ENCODE measurements at places on chromosomes 11 and 22.

DNA sequence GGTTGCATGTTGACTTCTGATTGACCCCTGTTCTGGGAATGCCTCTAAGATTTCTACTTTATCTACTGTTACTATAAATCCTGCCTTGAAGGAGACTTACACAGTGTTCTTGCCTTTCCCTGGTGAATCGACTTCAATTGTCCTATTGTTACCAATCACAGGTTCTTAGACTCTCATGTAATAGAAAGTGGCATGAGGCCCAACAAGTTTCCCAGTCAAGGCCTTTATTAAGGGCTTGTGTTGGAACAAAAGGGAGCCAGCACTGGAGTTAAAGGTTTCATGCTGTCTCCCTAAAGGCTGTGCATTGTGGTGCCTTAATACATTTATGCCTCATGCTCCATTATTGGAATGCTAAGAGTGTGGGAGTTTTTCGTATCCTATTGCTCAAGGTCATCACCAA lies 23.3 kb downstream of the MS4A2 start:
- no peak for DNase-seq

- no peak for DNase-seq
Observed at GRCh38 chr11:71189768-71190315, 62.5 kb downstream of the SHANK2 start.

DNA sequence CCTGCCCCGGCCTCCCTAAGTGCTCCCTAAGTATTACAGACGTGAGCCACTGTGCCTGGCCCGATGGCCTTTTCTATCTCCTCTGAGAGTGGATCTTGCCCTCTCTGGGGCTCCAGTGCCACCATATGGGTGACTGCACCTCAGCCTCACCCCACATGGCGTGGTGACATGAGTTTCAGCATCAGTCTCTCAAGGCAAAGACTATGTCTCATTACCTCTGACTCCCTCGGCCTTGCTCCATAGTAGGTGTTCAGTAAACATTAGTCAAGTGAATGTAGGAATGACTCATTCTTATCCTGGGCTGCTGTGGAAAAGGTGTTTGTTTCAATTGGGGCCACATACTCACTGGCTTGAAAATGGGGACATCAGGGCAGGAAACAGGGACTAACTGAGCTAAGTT lies 168.8 kb downstream of the GRIK4 start:
- no peak for DNase-seq

GRCh38 chr11:10607462-10608132 lies 39.1 kb upstream of the LYVE1 start:
- DNase-seq, result no peak

GRCh38 chr11:125624756-125625213 lies at the start of gene CHEK1:
Gene CHEK1 (plus strand): TSS chr11:125625163. CDS start chr11:125626769, 1,606 bp downstream.
- DNase-seq, result no peak

- DNase-seq, result peak; percentile 73
Observed at GRCh38 chr11:113632981-113633380, 73.1 kb downstream of the TMPRSS5 start.

DNA sequence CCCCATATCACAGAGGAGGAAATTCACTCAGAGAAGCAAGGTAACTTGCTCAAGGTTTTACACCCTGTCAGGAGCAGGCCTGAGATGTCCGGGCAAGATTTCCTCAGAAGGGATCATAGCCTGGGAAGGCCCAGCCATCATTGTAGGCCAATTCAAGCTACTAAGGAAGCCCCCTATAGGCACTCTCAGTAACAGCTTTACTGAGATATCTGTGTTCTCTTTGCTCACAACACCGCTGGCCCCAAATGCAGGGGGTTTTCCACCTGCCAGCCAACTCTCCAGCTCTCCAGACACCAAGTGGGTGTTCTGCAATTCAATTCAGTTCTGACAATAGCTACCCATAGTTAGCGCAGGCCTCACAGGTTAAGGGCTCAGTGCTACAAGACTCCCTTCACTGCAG lies 84.0 kb downstream of the SLC36A4 start:
- DNase-seq, result no peak

DNA sequence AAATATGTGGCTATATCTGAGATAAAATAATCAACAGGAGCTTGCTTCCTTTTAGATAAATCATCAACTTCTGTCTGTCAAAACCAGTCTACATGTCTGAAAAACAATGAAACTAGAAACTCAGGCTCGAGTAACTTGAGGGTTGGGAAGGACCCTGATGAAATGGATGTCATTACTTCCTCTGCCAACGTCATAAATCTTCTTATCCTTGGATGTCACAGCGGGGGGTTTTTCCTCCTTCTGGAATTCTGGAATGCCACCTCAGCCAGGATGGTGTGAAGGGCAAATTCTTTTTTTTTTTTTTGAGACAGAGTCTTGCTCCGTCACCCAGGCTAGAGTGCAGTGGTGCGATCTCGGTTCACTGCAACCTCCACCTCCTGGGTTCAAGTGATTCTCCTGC lies 13.4 kb downstream of the LGR4 start:
- no peak for DNase-seq

DNA sequence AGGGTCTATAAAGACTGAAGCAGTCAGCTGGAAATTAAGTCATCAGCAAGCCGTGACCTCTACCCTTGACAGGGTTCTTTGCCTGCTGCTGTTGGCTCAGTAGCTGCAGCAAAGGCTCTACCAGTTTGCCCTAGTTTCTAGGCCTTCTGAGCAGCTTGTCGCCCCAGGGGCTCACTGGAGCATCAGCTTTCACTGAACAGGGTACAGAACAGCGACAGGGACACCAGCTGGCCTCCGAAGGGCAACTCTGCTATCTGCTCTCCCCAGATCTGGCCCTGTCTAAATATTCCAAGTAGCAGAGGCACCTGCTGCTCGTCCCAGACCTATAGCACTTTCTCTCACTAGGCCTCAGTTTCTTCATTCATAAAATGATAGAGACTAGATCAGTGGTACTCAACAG lies 42.4 kb downstream of the SMCO4 start:
- no peak for DNase-seq

DNA sequence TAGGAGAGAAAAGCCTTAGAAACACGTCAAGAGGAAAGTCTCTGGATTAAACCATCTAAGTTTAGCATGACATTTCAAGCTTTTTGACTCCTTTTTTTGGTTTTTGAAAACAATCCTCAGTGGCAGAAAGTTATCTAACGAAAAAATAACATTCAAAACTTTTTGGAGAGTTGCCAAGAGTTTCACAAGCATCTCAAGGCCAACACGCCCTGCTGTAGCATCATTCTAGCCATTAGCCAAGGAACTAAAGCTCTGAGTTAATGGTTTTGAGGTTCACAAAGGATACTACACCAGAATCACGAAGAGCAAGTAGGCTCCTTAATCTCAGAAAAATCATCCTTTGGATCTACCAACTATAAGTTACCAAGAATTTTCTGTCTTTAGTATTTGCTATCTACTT lies 94.8 kb downstream of the PICALM start:
- DNase-seq, result peak; percentile 46

DNA sequence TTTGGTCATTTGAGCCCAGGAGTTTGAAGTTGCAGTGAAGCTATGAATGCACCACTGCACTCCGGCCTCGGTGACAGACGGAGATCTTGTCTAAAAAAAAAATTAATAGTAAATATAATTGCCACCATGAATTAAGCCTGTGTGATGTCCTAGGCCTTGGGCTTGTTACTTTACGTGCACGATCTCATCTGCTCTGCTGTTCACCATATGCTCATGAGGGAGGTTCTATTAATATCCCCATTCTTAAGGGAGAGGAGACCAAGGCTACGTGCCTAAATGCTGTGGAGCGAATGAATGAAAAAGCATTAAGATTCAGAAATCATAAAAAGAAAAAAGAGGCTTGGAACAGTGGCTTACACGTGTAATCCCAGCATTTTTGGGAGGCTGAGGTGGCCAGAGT lies 2.6 kb upstream of the ATG2A start:
- DNase-seq, result no peak

DNA sequence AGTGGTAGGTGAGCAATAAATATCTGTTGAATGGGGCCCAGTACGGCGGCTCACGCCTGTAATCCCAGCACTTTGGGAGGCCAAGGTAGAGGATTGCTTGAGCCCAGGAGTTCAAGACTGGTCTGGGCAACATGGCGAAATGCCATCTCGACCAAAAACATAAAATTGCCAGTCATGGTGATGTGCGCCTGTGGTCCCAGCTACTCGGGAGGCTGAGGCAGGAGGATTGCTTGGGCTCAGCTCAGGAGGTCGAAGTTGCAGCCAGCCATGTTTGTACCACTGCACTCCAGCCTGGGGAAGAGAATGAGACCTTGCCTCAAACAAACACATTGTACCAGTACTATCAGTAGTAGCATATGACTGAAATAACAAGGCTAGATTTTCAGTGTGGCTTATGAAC lies 4.2 kb downstream of the SGSM3 start:
- DNase-seq, result no peak

GRCh38 chr22:38870312-38870741 lies 1.7 kb downstream of the CBX6 start:
- peak; percentile 78 for DNase-seq

DNA sequence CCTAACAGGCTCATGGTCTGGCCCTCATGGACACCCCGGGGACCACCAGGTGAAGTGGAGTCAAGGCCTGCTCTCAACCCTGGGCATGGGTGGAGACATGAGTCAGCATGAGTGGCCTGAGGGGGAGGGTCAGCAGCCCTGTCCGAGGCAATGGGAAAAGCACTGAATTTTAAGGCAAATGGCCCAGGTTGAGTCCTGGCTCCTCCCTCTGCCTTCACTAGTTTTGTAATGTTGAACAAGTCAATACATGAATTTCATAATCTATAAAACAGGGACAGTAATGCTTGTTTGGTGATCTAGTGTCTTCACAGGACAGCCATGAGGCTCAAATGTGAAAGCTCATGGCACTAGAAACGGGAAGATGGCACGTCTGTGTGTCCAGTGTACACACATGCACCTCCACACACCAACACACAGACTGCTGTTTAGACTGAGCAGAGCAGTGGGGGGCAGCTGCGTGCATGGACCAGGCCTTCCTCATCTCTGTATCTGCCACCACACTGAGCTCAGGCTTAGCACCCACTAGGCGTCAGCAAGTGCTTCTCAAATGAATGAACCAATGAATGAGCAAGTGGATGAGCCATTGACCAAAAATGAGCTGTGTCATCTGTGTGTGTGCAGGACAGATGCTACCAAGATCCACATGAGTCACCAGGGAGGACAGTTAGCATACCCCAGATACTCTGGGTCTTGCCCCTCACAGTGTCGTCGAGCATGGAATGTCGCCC lies 63.4 kb downstream of the NRXN2 start:
- peak; percentile 96 for DNase-seq

DNA sequence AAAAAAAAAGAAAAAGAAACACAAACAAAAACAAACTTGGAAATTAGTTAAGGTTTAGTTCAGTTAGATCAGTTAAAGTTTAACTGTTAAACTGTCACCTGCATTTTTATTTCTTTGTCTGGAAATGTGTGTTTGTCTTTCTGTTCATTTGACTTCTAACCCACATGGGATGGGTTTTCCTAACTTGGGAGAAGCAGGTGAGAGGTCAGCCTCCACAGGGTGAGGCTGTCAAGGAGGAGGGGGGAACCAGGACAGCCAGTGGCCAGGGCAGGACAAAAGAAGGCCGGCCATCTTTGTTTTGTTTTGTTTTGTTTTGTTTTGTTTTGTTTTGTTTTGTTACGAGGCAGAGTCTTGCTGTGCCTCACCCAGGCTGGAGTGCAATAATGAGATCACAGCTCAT lies 13.4 kb upstream of the GCAT start:
- no peak for DNase-seq

- DNase-seq, result no peak
Observed at GRCh38 chr11:101723371-101723770, 139.6 kb upstream of the TRPC6 start.

DNA sequence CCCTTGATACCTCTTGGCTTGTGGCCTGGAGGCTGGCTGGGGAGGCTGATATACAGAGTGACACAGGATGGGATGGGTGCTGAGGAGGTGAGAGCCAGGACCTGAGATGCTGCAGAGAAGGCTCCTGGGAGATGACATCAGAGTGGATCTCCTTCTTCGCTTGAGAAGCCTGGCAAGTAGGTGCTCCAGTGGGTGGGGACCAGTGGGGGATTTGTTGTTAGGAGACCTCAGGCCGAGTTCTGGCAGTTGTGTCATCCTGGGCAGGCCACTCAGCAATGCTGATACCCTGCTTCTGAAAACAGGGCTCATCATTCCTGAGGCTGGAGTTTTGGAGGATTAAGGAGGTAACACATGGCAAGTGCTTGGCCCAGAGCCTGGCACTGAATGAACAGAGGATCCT lies 1.9 kb upstream of the NDUFV1 start:
- no peak for DNase-seq

Data from AG10803 (cell line).